H9 (cell line): ENCODE measurements at places on chromosomes 13 and 19. TPM values are rescaled to one million over a fixed set of nuclear protein-coding genes. Genes with fewer than 3 reads are reported as not detected.

Gene TMEM145
- 2.8 and 4.5 TPM in 2 replicates for total RNA-seq

Gene RDH8
- total RNA-seq = 0.13 TPM in 1 of 2 replicates, not detected in the other

Gene CRB3
- total RNA-seq = 31.4 and 32.1 TPM in 2 replicates

Gene COL4A1
- total RNA-seq = 73.1 and 74.6 TPM in 2 replicates

DNA sequence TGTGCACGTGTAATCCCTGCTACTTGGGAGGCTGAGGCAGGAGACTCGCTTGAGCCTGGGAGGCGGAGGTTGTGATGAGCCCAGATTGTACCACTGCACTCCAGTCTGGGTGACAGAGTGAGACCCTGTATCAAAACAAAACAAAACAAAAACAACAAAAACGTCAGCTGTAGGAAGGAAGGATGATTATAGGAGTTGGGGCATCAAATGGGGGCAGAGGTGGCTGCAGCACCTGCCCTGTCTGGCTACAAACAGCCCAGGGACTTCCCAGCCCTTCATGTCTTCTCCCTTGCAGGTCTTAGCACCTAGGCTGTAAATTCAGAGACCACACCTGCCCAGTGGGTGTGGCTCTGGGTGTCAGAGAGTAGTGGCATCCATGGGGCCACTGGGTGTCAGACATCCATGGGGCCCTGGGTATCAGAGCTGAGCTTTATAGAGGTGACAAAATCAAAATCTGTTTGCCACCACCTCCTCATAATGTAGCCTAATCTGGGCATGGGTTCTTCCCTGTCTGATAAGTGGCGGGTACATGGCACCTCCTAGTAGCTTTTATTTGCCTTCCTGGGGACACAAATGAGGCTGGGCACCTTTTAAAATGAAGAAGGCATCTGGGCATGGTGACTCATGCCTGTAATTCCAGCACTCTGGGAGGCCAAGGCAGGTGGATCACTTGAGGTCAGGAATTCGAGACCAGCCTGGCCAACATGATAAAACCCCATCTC lies 4.7 kb upstream of the B3GNT3 start:
- DNase-seq = no peak

GRCh38 chr13:44848920-44849676 lies 140.2 kb downstream of the NUFIP1 start:
- no peak for DNase-seq

- DNase-seq = no peak
Observed at GRCh38 chr13:50846861-50847475, 3.5 kb upstream of the DLEU7 start.

GRCh38 chr13:51697855-51698254 lies 106.1 kb downstream of the DHRS12 start:
- no peak for DNase-seq
